Fibroblast of the aortic adventitia (primary cell): ENCODE measurements at places on chromosomes 7 and 10. TPM values are rescaled to one million over a fixed set of nuclear protein-coding genes. Genes with fewer than 3 reads are reported as not detected.

Gene UFSP1
- total RNA-seq = 2.2 and 3.3 TPM in 2 replicates

DNA sequence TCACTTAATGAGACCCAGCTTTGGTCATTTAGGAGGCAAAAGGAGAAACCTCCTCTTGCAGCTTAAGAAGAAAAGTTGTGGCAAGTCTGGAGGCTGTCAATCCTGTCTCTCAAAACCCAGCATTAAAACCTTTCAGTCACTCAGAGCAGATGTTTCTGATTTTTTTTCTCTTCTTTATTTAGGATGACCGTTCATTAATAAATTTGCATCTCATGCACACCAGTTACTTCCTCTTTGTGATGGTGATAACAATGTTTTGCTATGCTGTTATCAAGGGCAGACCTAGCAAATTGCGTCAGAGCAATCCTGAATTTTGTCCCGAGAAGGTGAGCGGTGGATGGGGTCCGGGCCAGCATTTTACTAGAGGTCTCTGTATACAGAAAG lies 32.0 kb downstream of the TMEM248 start:
- no peak for DNase-seq

Gene ADCYAP1R1
- not detected in 2 replicates for total RNA-seq

DNA sequence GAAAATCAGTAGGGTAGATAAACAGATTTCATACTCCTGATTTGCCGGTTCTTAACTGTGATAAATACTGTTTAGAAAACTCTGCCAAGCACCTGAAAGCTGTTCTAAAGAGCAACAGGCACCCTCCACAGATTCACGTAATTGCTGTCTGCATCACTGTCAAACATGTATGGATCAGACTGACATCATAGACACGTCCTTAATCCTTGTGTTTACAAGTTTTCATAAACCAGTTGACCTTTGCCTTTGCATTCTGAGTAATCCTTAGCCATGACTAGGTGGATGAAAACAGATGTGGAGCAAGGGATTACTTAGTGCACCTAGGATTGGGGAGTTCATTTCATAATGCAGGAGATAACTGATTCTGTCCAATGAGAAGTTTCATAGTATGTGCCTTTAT lies 41.6 kb downstream of the SLC39A12 start:
- no peak for DNase-seq

Gene ATG9B
- total RNA-seq = under 0.01 and 0.98 TPM in 2 replicates

GRCh38 chr7:66119245-66119850 lies 4.7 kb downstream of the CRCP start:
- no peak for DNase-seq

Gene GBX1
- total RNA-seq = not detected in 2 replicates

Gene DNAH11
- 2.7 TPM in 1 of 2 replicates, not detected in the other for total RNA-seq

GRCh38 chr10:74151879-74152722 lies 1.1 kb downstream of the ADK start:
- DNase-seq = no peak

Gene CRHR2
- total RNA-seq = not detected in 2 replicates

- DNase-seq = no peak
Measured at GRCh38 chr10:69146759-69147158, 22.8 kb downstream of the VPS26A start.

- DNase-seq = no peak
Measured at GRCh38 chr10:12547301-12547771, 198.0 kb downstream of the CAMK1D start.

- DNase-seq = no peak
Measured at GRCh38 chr7:29377718-29378117, 183.1 kb downstream of the CHN2 start.

GRCh38 chr10:47418321-47418720 lies 34.2 kb upstream of the ZNF488 start:
- DNase-seq = no peak

DNA sequence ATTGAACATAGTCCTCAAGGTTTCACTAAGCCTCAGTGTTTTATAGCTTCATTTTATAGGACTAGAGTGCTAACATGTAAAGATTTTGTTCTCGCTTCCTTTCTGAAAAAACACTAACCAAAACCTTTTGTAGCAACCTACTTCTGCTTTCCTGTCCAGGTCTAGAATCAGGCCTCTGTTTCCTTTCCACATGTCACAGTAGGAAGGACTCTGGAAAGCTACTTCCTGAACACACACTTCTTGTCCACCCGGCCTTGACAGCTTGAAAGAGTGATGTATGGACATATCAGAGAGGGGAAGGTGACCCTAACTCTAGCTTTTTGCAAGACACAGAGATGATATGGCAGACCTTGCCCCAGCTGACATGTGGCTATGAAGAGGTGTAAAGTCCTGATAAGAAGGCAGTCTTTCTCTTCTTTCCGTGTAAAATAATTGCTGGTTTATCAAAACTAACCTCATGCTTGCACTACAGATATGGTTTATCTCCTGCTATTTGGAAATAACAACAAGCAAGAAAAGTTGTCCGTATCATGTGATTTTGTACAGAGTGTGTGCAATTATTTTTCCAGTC lies 175.4 kb downstream of the SKAP2 start:
- DNase-seq = no peak

GRCh38 chr7:27124096-27124901 lies 6.3 kb downstream of the HOXA4 start:
- DNase-seq = peak; percentile 73

Gene RBP4
- 1.9 and 2.5 TPM in 2 replicates for total RNA-seq

- DNase-seq = peak; percentile 58
Measured at GRCh38 chr7:77657427-77658224, 38.6 kb upstream of the RSBN1L start.

- DNase-seq = peak; percentile 48
Measured at GRCh38 chr7:47478017-47478344, 103.9 kb downstream of the TNS3 start.

Gene NANOS1
- 2.1 and 2.7 TPM in 2 replicates for total RNA-seq

Gene CTTNBP2
- 3.9 and 11.9 TPM in 2 replicates for total RNA-seq

Gene SPACDR
- 0.27 TPM in 1 of 2 replicates, not detected in the other for total RNA-seq

GRCh38 chr7:17126413-17127268 lies 171.8 kb upstream of the AHR start:
- DNase-seq = no peak

GRCh38 chr7:87001214-87001613 lies 58.2 kb downstream of the ELAPOR2 start:
- peak; percentile 34 for DNase-seq

Gene APBB1IP
- total RNA-seq = 2.9 and 5.9 TPM in 2 replicates

DNA sequence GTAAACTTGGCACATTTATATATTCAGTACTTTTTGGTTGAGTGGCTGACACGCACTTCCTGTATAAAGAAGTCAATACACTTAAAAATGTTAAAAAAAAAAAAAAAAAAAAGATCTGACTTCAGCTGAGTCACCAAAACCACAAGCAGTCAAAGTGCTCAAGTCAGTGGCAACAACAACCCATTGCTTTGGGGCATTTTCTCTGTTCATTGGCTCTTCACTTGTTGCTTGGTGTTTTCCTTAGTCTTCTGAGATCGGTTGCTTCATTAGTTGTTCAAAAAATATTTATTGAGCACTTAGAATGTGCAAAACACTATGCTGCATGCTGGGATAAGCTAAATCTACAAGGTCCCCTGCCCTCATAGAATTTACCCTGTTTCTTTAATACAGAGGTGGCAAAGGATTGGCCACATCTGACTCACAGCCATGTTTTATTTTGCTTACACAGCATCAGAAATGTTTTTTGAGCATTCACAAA lies 63.7 kb downstream of the ZNRF2 start:
- DNase-seq = peak; percentile 85

Gene ARMS2
- not detected in 2 replicates for total RNA-seq

Gene TRIM50
- total RNA-seq = not detected in 2 replicates

DNA sequence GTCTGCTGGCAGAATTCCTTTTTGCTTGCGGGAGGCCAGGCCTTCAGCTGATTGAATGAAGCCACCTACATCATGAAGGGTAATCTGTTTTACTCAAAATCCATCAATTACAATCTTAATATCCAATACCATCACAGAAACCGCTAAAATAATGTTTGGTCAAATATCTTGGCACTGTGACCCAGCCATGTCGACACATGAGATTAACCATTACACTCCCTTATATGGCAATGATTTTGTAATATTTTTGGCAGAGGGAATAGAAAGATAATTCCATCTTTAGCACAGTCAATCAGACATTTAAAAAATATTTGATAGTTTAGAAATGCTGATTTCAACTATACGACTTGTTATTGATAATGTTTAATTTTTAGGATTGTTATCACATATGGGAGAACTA lies 36.5 kb upstream of the SLC39A12 start:
- DNase-seq = peak; percentile 31

- DNase-seq = no peak
Measured at GRCh38 chr7:100966542-100967291, 2.6 kb upstream of the MUC12 start.

GRCh38 chr7:128915841-128916642 lies 5.5 kb upstream of the KCP start:
- no peak for DNase-seq

DNA sequence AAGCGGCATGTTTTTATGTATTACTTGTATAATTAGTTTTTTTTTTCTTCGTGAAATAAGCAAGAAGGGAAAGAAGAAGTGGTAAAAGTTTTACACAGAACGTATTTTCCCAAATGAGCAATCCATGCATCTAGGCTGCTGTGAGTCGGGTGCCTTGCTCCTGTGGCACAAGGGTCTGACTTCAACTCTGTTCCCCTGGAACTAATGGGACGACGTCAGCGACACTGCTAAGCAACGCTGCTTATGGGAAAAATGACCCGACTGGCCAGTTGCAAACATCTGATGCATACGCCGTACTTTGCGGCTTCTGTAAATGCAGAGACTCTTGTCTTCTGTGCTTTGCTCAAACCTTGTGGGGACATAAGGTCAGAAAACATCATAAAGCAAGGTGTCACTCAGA lies 66.3 kb downstream of the MPP7 start:
- no peak for DNase-seq

- no peak for DNase-seq
Measured at GRCh38 chr7:73730485-73730884, 8.1 kb downstream of the ABHD11 start.

- DNase-seq = no peak
Measured at GRCh38 chr10:2891770-2892124, 175.6 kb upstream of the PFKP start.

Gene PMS2
- total RNA-seq = 21.6 and 27.1 TPM in 2 replicates

GRCh38 chr7:119197877-119198527 lies 973.5 kb downstream of the ANKRD7 start:
- peak; percentile 20 for DNase-seq

Gene HEPACAM2
- total RNA-seq = not detected in 2 replicates
